ENCODE measurements at places on chromosomes 12 and 14. TPM values are rescaled to one million over a fixed set of nuclear protein-coding genes. Genes with fewer than 3 reads are reported as not detected.

GRCh38 chr14:73752297-73752992 lies 38.3 kb upstream of the PNMA1 start:
- DNase-seq, result no peak

- DNase-seq, result peak; percentile 62
Observed at GRCh38 chr12:109291521-109292341, 17.4 kb downstream of the FOXN4 start.

- DNase-seq, result no peak
Observed at GRCh38 chr14:54760866-54761575, 141.6 kb downstream of the GCH1 start.

DNA sequence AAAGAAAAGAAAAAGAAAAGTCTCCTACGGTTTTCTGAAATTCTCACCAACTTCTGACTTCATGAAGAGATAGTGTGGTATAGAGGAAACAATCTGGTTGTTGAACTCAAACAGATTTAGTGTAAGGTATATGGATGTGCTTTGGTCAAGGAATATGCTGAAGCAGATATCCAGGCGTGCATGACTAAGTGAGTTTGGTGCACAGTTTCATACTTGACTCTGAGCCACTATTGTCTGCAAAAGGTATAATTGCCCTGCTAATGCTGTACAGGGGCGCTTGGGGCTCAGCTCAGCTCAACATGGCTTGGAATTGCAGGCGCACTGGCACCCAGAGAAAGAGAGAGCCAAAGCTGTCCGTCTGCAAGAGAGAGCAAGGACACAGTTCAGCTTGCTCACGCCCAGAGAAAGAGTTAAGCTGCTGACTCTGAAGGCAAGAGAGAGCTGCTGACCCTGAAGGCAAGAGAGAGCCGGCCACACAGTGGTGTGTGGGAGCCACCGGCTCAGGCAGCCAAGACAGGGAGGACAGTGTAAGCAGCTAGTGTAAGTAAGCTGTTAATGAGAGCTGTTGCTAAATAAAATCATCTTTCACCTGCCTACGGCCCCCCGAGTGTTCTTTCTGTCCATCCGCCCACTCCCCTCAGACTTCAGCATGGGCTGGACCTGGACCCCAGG lies 66.4 kb upstream of the SLC38A4 start:
- no peak for DNase-seq

- DNase-seq, result no peak
Observed at GRCh38 chr12:105676694-105677093, 346.2 kb downstream of the C12orf75 start.

- no peak for DNase-seq
Observed at GRCh38 chr12:47105914-47106674, 26.3 kb upstream of the AMIGO2 start.

- no peak for DNase-seq
Observed at GRCh38 chr12:32105986-32106516, 596 bp upstream of the BICD1 start.

GRCh38 chr14:54120260-54120659 lies 163.6 kb upstream of the BMP4 start:
- DNase-seq, result no peak

DNA sequence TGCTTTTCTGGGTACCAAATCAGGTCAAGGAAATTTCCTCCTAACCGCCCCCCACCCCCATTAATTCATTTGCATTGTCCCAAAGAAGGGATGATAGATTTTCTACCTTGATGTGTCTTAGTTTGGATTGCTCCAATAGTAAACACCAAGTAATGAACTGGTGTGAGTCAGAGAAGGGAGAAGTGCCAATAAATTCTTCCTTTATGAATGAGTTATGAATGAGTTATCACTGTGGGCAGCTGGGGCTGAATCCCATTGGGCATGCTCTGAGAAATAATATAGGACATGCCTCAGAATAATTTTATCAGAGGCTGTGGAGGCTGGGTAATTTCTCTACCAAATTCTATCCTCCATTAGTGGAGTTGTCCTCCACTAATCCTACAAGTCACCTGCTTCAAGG lies 277.9 kb upstream of the FLRT2 start:
- DNase-seq, result no peak

DNA sequence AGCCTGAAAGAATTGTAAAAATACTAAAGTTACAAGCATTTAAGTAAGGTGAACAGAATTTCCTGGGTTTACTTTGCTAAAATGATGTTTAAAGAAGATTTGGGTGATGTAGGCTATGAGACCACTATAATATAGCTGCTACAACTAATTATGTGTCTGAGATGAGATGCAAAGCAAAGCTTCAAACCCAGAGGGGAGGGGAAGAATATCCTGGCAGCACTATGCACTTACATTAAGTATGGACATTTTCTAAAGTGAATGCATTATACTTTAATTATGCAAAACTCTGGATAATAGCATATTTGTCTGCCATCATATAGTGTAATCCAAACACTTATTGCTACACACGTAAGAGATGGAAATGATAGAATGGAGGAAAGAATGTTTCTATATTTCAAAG lies 1003.7 kb downstream of the GALC start:
- DNase-seq, result no peak

Gene AICDA
- 0.27 TPM for polyA plus RNA-seq
